Amniotic stem cell (primary cell): ENCODE measurements at places on chromosomes 3 and 15.

GRCh38 chr3:138875754-138876664 is 41.3 kb upstream of the PIK3CB start:
- DNase-seq = no peak

DNA sequence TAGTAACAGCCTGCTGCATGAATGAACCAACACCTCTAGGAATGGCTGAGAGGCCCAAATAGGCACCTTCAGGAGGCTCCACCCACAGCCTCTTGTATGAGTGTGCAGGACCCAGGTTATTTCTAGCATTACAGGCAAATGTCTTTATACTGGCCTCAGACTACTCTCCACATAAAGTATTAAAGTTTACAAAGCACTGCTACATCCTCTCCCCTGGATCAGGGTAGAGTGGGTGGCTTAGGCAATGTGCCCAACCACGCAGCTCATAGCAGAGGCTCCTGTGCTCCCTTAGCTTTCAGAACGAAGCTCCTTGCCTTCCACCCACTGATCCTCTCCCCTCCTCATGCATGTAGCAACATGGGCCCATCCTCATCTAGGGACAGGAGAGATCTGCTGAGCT is 16.3 kb downstream of the TMEM43 start:
- DNase-seq = no peak

DNA sequence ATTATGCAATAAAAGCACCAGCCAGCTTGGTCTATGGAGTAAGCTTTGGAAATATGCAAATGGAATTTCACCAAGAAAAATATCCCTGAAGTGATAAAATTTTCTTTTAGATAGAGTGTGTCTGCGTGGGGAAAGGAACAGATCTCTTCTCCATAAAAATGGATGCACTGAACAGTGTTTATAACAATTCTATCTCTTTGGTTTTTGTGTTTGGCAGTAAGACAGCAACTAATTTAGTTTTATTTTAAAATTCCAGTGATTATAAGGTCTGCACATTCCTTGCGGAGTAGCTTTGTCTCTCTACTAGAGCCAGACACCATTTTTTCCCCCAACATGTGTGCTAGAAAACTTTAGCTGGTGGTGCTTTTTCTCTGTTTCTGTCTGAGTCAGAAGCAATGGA is 712.4 kb downstream of the GRM7 start:
- DNase-seq = no peak

DNA sequence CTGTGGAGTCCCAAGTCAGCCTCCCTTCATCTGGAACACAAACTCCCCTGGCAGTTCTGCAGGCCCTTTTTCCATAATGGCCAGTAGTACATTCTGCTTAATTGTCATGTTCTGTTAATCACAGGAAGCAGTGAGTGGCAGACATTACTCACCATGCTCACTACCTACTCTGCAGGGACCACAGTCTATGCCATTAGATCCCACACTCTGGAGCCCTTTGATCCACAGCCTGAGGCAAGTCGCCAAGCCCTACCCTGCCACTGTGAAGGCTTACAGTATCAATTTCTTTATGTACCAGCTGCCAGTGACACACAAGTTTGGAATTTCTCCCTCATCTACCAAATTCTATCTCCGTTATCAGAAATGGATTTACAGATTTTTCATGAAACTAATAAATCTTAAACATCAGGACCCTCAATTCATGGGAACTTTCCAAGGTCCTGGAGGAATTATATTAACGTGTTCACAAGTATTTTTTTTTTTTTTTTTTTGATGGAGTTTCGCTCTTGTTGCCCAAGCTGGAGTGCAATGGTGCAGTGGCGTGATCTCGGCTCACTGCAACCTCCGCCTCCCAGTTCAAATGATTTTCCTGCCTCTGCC is 20.6 kb upstream of the WWTR1 start:
- DNase-seq = no peak

- no peak for DNase-seq
Measured at GRCh38 chr3:59737241-59737640, 687.4 kb upstream of the CFAP20DC start.

- no peak for DNase-seq
Measured at GRCh38 chr15:89725064-89725463, 26.0 kb downstream of the MESP1 start.

DNA sequence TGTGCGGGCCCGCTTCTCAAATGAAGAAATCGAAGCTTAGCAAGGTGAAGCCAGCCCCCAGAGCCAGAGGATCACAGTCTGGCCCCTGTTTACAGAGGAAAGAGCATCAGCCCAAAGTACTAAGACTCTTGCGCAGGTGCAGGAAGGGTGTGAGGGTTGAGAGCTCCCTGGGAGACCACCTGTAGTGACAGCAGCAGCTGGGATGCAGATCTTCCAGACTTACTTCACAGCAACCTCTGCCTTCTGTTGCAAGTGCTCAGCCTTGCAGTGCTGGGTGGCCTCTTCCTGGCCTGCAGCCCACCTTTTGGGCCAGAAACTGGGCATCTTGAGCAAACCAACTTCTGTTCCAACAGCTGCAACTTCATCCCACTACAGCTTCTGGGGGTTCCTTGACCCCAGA is 19.7 kb downstream of the SPATA12 start:
- no peak for DNase-seq

GRCh38 chr15:101003081-101003480 is 83.9 kb downstream of the LRRK1 start:
- DNase-seq = no peak

DNA sequence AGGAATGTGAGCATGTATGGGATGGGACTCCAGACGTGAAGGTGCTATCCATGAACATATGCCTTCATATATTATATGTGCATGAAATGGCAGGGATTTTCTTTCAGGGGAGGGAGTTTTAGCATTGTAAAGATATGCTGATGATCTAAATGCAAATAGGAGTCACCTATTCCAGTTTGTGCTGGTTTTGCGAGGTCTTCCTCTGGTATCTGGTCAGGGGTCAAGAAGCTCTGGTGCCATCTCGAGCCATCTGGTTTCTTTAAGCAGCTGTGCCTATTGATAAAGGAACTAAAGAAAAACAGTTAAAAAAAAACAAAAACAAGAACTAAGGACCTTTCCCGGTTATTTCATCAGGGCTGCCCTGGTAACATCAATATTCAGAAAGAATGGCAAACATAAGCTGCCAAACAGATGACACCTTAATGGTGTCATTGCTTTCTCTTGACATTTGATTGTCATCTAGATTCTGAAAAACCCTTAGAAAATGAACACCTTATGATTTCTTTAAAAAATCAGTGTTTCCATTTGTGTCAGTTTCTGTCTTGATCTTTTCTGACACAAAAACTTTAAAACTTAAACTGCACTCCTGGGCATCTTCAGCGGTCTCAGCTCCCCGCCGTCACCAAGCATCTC is 22.7 kb downstream of the APH1B start:
- DNase-seq = no peak

DNA sequence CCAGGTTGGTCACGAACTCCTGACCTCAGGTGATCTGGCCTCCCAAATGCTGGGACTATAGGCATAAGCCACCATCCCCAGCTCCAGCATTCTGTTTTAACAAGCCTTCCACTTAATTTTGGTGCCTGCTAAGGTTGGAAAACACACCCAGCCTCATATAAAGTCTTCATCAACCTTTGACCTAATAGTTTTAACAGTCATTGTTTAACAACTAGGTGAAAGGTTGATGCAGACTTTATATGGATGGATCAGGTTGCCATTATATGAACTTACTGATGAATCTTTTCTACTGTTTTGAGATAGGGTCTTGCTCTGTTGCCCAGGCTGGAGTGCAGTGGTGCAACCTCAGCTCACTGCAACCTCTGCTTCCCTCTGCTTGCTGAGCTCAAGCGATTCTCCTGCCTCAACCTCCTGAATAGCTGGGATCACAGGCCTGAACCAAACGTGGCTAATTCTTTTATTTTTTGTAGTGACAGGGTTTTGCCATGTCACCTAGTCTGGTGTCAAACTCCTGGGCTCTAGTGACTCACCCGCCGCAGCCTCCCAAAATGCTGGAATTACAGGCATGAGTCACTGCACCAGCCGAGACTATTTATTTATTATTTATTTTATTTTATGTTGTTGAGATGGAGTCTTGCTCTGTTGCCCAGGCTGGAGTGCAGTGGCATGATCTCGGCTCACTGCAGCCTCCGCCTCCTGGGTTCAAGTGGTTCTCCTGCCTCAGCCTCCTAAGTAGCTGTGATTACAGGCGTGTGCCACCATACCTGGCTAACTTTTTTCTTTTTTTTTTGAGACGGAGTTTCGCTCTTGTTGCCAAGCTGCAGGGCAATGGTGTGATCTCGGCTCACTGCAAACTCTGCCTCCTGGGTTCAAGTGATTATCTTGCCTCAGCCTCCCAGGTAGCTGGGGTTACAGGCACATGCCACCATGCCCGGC is 3.1 kb upstream of the RPAP1 start:
- no peak for DNase-seq

DNA sequence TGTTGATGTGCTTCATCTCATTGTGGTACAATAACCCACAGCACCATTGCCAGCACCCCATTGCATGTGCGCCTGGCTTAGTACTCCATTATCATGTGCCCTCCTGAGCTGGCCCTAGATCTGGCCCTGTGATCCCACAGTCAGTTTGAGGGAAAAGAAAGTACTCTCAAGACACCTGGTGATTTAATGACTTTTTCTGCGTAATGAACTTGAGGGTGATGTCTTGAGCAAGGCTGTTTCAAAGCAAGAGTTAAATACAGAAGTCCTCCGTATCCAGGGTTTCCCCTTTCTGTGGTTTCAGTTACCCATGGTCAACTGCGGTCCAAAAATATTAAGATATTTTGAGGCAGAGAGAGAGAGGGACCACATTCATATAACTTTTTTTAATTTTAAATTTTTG is 16.3 kb downstream of the C3orf20 start:
- no peak for DNase-seq

DNA sequence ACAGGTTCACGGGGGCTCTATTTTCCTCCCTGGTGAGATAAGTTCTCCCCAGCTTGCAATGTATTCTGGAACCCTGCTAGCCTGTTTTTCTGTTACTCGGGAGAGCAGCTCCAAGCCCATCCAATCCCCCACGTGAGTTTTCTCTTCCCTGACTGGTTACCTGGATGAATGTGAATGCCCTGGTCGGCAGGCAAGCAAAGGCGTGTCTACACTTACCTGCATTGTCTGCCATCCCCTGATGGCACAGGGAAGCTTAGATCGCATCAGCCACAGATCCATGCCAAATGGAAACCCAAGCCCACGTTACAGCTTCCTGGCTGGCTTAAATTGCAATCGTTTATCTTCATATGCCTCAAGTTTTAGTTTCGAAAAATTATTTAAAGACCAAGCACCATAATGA is 149.9 kb downstream of the FOXP1 start:
- DNase-seq = no peak

DNA sequence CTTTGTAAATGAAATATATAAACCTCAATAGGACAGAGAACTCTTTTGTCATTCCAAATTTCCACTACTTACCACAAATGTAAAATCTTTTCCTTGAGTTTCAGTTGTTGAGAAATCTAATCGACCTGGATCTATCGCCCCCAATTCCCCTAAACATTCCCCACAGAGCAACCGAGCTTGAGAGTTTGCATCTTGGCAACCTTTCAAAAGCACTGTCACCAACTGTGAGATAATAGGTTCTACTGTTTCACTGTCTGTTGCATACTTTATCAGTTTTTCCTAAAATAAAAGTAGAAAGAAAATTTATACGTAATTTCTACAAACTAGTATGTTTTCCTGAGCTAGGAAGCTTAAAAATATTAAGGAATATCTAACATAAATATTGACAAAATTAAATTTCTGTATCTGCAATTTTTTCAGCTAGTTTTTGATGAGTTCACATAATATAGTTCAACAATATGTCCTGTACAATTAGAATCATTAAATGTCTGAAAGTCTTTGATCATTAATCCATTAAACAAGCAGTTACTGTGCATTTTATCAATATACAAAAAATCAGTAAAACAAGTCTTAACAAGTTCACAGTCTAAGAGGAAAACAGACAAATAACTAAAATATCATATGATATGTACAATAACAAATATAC is 54.5 kb downstream of the ATR start:
- DNase-seq = no peak

DNA sequence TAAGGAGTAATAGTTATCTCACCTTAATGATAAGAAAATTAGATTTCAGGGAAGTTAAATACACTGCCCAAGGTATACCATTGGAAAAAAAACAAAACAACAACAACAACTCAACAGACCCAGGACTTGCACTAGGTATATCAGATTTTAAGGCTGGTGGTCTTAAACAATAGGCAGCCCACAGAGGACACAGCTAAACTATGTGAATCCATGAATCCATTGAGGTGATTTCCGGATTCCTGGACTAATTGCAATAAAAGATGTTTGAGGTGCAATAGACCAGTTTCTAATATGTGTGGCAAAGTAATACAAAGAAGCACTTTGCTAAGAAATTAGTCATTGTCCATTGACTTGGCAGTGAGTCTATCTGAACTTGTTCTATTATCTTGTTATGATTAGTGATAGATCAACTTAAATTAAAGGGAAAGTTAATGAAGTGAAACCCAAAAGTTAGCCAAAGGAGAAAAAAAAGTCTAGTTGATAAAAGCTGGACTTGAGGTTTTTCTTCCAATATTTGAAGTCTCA is 60.9 kb upstream of the MAGI1 start:
- no peak for DNase-seq
